Glutamatergic neuron (in vitro differentiated cells): ENCODE measurements at places on chromosomes 11 and 22.

DNA sequence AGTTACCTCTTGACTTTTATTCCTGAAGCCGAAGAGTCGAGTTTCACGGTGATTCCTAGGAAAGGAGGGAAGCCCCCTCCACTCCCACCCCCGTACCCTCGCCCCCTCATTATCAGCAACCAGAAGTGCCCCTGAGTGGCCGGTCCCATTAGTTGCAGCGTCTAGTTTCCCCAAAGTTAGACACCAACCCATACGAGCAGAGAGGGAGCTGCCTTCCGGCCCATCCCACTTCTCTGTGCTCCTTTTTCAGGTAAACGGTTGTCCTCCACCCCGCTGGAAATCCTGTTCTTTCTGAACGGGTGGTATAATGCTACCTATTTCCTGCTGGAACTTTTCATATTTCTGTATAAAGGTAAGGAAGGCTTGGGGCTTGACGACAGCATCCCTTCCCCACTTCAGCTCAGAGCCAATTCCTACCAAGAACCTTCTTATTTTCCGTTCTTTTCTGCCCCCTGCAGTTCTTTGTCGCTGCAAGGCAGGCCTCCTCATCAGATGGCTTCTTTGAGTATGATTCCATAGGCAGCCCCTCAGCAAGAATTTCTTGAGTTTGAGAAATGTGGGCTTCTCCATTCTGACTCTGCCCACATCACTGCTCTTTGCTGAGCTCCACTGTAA, 701 bp downstream of the TMEM216 start:
- no peak for DNase-seq
- no peaks in the 10 kb centered on the region for H3K36me3 ChIP-seq
- H3K27ac ChIP-seq: peak overlapping the region; percentile 77
- H3K27me3 ChIP-seq: no peaks in the 10 kb centered on the region
- peak overlapping the region; percentile 95 for H3K4me3 ChIP-seq

DNA sequence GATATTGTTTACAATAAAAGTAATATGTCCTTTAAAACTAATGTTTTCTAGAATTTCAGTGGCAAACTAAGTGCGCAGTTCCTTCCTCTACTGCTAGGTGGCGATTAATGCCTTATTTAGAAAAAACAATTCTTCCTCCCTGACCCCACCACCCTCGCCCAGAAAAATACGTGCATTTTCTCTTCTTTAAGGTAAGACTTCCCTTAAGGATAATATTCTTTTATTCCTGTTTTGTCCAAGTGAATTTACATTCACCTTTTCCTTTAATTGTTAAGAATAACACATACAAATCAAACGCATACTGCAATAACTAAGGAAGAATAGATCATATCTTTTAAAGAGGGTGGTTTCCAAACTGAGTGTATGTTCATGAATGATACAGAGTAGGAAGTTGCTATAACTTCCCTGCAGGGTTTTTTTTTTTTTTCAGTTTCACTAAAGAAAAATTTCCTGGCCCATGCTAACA, 17.0 kb upstream of the PSMA1 start:
- H3K27ac ChIP-seq: no peak overlapping the region
- no peak for DNase-seq
- H3K27me3 ChIP-seq: no peaks in the 10 kb centered on the region
- no peaks in the 10 kb centered on the region for H3K36me3 ChIP-seq

DNA sequence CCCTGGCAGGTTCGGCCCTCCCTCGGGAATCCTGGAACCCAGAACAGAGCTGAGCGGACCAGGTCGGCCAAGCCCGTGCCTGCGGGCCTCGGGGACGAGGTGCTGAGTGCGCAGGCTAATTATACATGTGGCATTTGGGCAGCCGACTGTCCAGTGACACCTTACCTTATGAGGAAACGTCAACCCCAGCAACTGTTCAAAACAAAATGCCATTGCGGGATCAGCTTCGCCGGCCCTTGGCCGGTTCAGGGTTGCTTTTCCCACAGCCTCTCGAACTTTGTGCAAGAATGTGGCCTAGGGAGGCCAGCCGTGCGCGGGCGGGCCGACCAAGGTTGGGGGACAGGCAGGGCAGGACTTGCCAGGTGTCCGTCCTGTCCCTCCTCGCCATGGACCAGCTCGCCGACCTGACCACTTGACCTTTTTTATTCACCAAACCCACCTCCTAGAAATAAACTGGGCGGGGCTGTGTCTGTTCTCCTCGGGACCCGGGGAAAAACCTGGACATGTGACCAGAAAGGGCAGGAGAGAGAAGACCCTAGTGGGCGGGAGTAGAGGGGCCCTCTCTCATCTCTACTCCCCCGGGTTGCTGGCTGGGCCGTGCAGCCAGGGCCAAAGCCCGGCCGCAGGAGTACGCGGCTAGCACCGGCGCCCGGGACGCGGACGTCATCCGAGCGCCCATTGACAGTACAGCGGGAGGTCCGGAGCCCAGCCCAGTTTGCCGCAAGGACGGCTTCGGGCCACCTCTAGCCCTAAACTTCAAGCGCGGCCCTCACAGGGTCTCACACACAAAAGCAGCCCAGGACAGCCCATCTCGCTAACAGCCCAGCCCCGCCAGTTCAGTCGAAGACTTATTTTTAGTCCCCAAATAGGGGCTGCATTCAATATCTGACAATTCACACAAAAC, 134.3 kb upstream of the C11orf58 start:
- no peak overlapping the region for H3K27ac ChIP-seq
- H3K36me3 ChIP-seq: no peaks in the 10 kb centered on the region
- peak; percentile 37 for DNase-seq
- peaks cover 16% of the 10 kb centered on the region for H3K27me3 ChIP-seq

DNA sequence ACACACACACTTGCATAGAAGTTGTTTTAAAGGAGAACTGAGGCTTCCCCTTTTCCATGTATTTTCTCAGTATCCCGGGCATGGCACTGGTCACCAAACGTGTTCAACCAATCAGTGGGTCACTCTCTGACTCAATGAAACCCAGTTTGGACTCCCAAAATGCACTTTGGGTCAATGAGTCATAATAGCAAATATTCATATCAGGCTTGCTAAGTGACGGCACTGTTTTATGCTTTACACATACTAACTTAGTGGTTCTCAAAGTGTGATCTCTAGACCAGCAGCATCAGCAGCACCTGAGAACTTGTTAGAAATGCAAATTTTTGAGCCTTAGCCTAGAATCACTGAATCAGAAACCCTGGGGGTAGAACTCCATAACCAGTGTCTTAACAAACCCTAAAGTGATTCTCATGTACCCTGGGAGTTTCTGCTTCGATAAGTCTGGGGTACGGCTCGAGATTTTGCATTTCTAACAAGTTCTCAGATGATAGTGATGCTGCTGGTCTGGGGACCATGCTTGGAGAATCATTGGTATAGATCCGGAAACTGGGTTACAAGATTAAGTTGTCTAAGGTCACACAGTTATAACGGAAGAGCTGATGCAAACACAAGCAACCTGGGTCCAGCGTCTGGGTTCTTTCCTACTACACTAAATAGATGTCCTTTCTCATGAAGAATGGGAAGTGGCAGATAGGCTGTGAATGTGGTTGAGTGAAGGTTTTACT, 35.6 kb downstream of the ETS1 start:
- H3K4me1 ChIP-seq: peaks cover 10% of the 10 kb centered on the region
- no peak overlapping the region for H3K4me3 ChIP-seq
- H3K27me3 ChIP-seq: peaks cover 6% of the 10 kb centered on the region
- H3K27ac ChIP-seq: no peak overlapping the region
- no peak for DNase-seq

- H3K4me1 ChIP-seq: peaks cover 18% of the 10 kb centered on the region
- H3K27me3 ChIP-seq: no peaks in the 10 kb centered on the region
Observed at GRCh38 chr11:34331329-34331728, 26.5 kb downstream of the ABTB2 start.

DNA sequence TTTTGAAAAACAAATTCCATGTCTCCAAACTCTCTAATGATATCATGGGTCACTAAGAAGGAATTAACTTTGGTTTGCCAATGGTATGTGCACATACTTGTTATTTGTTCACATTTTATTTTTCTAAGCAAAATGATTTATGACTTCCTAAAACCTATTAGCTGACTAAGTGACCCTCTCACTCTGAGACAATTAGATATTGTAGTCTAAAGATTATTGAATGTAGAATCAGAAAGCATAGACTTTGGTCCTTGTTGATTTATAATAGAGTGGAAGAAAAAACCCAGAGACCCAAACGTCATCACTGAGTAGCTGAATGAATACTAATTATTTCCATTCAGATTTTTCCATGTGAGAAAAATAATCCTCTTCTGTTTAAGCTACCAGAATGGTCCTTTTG, 243.5 kb upstream of the ANO3 start:
- no peaks in the 10 kb centered on the region for H3K4me1 ChIP-seq
- no peak overlapping the region for H3K4me3 ChIP-seq
- DNase-seq: no peak
- H3K27ac ChIP-seq: no peak overlapping the region

GRCh38 chr11:35168671-35169070, 29.7 kb downstream of the CD44 start:
- H3K4me1 ChIP-seq: no peaks in the 10 kb centered on the region
- H3K36me3 ChIP-seq: no peaks in the 10 kb centered on the region
- H3K27ac ChIP-seq: no peak overlapping the region
- no peaks in the 10 kb centered on the region for H3K27me3 ChIP-seq
- H3K4me3 ChIP-seq: no peak overlapping the region

GRCh38 chr11:1691026-1691877, 5.7 kb upstream of the KRTAP5-6 start:
- no peak for DNase-seq
- no peak overlapping the region for H3K27ac ChIP-seq
- peaks cover 1% of the 10 kb centered on the region for H3K4me1 ChIP-seq
- H3K4me3 ChIP-seq: no peak overlapping the region

DNA sequence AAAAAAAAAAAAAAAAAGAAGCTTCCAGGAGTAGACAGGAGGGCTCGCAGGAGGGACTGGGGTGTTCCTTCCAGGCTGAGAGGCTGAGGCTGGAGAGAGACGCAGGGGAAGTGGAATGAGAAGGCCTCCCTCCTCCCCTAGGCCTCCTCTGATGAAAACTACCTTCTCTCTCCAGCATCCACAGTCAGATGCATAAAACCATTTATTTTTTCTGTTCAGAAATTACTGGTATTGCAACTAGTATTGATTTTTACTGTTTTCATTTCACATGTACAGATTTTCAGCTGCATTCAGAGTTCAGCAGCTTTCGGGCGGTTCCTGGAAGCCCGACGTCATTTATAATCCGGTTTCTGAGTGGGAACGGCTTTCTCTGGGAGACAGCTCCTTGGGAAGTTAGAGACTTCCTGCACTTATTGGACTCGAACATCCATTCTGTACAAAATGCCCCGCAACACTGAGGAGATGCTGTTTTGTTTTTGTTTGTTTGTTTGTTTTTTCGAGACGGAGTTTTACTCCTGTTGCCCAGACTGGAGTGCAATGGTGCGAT, 6.9 kb upstream of the NFAM1 start:
- peak overlapping the region; percentile 63 for H3K4me3 ChIP-seq
- peaks cover 10% of the 10 kb centered on the region for H3K4me1 ChIP-seq

DNA sequence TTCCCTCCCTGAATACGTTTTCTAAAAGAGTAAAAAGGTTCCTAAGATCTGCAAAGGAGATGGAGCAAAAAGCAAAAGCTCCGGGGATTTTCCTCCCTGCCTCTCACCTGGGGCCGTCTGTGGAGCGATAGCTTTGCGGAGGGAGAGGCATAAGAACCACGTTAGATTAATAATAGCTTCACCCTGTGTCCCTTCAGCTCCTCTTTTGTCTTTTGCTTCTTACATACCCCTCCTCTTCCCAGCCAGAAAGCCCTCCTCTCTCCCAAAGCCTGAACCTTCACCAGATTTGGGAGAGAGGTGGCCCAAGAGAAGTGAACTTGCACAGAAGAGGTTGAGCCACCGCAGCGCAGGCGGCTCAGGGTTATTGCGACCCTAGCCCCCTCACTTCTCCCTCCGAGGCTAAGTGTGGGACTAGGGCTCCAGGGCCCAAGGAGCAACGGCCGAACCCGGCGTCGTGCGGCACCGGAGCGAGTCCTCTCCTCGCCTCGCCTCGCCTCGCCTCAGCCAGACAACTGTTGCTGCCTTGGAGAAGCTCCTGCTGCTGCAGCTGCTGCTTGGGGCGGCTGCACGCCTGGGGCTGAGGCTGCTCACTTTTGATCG, 97.6 kb upstream of the HSD17B12 start:
- no peak overlapping the region for H3K27ac ChIP-seq
- DNase-seq: peak; percentile 53
- peaks cover 19% of the 10 kb centered on the region for H3K27me3 ChIP-seq
- H3K4me1 ChIP-seq: peaks cover 8% of the 10 kb centered on the region
- no peaks in the 10 kb centered on the region for H3K36me3 ChIP-seq

DNA sequence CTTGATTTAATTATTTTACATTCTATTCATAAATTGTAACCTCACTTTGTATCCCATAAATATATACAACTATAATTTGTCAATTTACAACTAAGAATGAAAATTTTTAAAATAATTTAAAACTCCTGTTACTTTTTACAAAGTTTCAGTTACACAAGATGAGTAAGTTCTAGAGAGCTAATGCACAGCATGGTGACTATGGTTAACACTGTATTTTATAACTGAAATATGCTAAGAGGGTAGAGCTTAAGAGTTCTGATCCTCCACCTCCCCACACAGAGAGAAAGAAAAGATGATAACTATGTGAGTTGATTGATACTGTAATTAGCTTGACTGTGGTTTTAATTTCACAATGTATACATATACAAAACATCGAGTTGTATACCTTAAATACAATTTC, 412.5 kb upstream of the DDI1 start:
- H3K27ac ChIP-seq: no peak overlapping the region
- no peak for DNase-seq
- H3K4me3 ChIP-seq: no peak overlapping the region
- no peaks in the 10 kb centered on the region for H3K27me3 ChIP-seq

DNA sequence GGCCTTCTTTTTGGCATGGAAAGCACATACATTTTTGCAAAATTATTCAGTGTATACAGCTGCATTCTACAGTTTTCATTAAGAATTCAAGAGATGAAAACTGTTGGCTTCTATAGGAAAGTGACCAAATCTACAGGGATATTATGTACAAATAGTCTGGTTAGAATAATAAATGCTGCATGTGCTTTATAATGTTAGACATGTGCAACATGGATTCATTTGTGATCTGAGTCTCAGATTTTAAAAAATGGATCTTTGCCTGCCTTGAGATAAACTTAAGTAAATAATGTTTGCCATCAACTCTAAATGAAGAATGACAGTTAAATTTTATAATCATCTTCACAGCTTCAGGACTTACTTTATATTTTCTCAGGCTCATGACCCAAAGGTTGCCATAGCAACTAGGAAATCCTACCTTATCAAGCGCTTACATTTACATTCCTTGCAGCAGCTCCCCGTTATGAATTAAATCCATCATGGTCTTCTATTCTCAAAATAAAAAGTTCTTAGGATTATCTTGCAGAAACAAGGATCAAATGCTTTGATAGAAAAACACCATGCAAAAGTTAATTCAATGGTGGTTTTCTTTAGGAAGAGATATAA, 200.2 kb downstream of the CADM1 start:
- no peak overlapping the region for H3K4me3 ChIP-seq
- H3K36me3 ChIP-seq: no peaks in the 10 kb centered on the region
- no peak for DNase-seq
- H3K27ac ChIP-seq: no peak overlapping the region
